Natural killer cell (primary cell): ENCODE measurements at places on chromosomes 4 and X.

DNA sequence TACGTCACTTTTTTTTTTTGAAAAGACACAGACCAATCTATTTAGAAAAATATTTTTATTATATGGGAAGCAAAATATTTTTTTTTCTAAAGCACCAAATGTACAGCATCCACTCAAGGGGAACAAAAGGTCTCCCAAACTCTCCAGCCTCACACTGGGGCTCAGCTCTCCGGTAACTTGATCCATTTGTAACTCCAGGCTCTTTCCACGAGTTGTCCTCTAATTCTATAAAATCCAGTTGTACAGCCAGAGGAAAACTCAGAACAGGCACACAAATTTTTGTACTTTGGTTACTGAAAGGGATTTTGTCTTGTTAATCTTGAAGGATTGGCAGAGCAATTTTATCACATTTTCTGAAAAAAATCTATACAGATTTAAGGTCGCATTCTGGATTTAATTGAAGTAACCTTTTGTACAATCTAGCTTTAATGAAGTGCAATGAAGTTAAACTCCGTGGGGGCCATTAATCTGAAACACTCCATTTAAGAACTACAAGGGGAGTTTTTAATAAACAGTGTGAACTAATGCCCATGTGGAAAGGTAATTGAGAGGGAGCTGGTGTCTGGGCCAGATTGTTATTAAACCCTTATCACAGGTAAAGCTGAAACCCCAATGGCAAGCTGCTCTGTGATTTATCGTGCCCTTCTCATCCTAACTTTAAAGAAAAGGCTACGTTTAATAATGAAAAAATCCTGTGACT is 161.2 kb upstream of the FRG1 start:
- H3K4me1 ChIP-seq = no peaks in the 10 kb centered on the region
- no peak for DNase-seq
- H3K27ac ChIP-seq = no peak overlapping the region
- H3K36me3 ChIP-seq = no peaks in the 10 kb centered on the region

DNA sequence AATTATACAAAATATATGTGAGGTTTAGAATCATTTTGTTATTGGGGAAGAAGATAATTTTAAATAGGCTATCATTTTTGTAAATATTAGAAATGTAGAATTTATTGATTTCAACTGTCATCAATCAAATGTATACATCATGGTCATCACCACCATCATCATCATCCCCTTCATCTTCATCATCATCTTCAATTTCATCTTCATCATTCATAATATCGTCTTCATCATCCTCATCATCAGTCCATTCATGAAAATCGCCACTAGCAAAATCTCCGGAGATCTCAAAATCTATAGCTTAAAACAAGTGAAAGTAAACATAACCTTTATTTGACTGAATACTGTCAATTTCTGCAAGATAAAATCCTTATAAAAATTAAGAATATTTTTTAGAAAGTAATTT is 499.5 kb downstream of the SPOCK3 start:
- no peaks in the 10 kb centered on the region for H3K4me1 ChIP-seq
- DNase-seq = no peak
- no peaks in the 10 kb centered on the region for H3K36me3 ChIP-seq

DNA sequence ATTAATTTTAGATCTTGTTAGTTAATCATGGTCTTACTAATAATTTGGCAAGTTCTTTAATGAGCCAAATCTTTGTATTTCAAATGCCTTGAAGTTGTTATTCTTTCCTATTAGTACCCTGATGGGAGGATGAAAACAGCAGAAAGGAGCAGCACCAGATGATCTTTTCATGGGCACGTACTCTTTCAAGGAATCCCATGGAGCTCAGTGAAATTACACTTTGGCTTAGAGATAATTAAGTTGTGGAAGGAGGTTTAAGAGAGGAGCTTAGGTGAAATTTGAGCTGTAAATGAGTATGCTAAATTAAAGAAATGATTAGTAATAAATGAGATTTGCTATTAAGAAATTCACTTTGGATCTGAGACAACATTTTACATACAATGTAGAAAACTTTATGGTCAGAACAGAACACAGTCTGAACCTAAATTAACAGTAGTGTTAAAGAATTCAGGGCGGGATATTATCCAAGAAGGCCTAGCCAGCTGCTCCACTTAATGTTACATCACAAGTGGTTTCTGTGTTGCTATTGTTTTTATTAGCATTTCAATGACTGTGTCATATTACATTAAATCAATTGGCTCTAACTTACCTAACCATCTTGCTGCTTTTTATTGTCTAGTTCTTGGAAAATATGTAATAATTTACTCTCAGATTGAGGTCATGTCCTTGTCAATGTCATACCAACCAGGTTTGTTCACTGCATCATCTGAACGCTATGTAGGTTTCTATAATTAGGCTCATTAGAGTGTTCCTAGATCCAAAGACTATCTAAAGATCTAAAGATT is 3.9 kb downstream of the MTHFD2L start:
- no peak overlapping the region for H3K4me3 ChIP-seq
- DNase-seq = no peak
- H3K27me3 ChIP-seq = no peaks in the 10 kb centered on the region
- H3K4me1 ChIP-seq = peaks cover 8% of the 10 kb centered on the region

GRCh38 chr4:83870328-83870950 is 334.5 kb downstream of the GPAT3 start:
- H3K4me1 ChIP-seq = no peaks in the 10 kb centered on the region
- H3K36me3 ChIP-seq = no peaks in the 10 kb centered on the region
- H3K27me3 ChIP-seq = no peaks in the 10 kb centered on the region
- no peak overlapping the region for H3K27ac ChIP-seq

DNA sequence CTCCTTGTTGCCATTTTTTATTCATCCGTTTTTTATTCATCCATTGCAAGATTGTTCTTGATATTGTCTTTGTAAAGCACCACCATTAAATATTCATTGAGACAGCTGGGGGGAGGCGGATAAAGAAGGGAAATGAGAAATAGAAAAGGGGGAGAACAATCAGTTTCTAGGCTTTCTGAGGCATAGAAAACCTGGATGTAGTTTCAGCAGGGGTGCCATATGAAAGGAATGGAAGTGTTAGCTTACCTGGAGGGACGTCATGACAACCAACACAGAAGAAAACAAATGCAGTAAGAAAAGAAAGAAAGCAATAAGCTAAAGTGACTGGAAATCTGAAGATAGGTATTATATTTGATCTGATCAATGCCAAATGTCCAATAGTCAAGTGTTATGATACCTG is 276.1 kb downstream of the GASK1B start:
- H3K4me1 ChIP-seq = no peaks in the 10 kb centered on the region
- no peak overlapping the region for H3K4me3 ChIP-seq
- H3K27me3 ChIP-seq = no peaks in the 10 kb centered on the region
- H3K27ac ChIP-seq = no peak overlapping the region
- DNase-seq = no peak

DNA sequence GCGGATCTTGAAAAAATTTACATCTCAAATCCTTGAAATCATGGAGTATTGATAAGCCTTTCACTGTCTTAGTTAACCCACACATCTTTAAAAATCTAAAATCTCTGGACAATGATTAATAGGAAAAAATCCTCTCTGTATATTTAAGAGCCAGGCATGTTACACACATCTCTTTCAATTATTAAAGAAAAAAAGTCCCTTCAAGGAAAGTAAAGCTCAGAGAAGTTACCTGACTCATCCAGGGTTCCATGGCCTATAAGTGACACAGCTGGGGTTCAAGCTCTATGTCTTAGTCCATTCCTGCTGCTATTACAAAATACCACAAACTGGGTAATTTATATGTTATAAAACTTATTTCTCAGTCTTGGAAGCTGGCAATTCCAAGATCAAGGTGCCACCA is 14.2 kb upstream of the FGF16 start:
- no peaks in the 10 kb centered on the region for H3K27me3 ChIP-seq
- no peak overlapping the region for H3K27ac ChIP-seq
- no peaks in the 10 kb centered on the region for H3K36me3 ChIP-seq
- no peak overlapping the region for H3K4me3 ChIP-seq
- no peak for DNase-seq
- H3K4me1 ChIP-seq = no peaks in the 10 kb centered on the region

DNA sequence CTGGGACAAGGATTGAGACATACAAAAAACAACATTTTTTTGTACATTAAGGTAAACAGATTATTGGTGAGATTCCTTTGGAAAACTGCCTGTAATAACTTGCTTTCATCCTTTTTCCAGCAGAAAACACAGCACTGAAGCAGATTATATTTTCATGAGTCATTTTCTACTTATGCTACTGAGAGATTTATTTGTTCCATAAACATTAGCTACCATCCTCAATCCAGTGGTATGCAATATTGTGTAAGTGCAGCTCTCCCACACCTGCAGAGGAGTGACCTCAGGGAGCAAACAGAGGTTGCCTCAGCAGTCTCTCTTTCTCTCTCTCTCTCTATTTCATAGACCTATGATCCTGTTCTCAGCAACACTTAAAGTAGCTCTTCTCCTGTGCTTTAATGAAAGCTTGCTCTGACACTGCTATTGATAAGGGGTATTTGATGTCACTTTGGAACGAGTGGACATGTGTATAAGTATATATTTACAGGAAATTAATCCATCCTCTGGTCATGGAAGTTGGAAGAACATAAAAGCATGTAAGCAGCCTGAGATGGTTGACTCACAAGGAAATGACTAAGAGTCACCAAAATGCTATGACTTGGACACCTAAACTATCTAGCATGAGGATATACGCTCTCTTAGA is 163.7 kb upstream of the SPANXC start:
- no peaks in the 10 kb centered on the region for H3K36me3 ChIP-seq
- no peaks in the 10 kb centered on the region for H3K4me1 ChIP-seq
- no peaks in the 10 kb centered on the region for H3K27me3 ChIP-seq
- DNase-seq = no peak
- no peak overlapping the region for H3K27ac ChIP-seq

DNA sequence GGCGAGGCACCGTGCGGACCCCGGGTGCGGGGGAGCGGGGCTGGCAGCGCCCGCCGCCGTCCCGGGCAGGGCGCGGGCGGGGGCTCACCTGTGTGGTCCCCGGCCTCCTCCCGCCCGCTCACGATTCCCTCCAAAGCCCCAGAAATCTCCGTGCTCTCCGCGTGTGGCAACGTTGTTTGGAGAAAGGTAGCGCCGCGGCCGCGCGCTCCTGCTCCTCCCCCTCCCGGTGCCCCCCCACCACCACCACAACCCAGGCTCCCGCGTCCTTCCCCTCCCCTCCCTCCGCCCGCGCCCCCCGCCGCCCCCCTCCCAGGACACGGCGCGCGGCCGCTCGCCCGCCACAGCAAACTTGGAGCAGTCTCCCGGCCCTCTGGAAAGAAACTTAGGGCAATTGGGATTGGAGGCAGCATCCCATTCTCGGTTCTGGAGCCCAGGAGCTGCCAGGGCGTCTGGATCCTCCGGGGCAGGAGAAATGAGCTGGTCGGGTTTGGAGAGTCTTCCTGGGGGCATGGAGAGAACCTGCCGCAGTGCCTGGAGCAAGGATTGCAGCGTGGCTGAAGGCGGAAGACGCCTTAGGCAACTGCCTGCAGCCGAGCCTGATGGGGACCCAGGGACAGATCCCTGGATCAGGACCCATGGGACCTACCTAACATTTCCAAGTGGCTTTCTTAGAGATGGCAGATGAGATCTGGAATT is 855 bp downstream of the KLF3 start:
- DNase-seq = no peak
- H3K36me3 ChIP-seq = no peaks in the 10 kb centered on the region
- H3K27me3 ChIP-seq = no peaks in the 10 kb centered on the region
- peaks cover 40% of the 10 kb centered on the region for H3K4me1 ChIP-seq
- H3K27ac ChIP-seq = peak overlapping the region; percentile 93

- H3K4me1 ChIP-seq = no peaks in the 10 kb centered on the region
- no peak overlapping the region for H3K27ac ChIP-seq
- no peaks in the 10 kb centered on the region for H3K27me3 ChIP-seq
- H3K36me3 ChIP-seq = no peaks in the 10 kb centered on the region
Observed at GRCh38 chrX:39534949-39535348, 562.8 kb downstream of the BCOR start.

DNA sequence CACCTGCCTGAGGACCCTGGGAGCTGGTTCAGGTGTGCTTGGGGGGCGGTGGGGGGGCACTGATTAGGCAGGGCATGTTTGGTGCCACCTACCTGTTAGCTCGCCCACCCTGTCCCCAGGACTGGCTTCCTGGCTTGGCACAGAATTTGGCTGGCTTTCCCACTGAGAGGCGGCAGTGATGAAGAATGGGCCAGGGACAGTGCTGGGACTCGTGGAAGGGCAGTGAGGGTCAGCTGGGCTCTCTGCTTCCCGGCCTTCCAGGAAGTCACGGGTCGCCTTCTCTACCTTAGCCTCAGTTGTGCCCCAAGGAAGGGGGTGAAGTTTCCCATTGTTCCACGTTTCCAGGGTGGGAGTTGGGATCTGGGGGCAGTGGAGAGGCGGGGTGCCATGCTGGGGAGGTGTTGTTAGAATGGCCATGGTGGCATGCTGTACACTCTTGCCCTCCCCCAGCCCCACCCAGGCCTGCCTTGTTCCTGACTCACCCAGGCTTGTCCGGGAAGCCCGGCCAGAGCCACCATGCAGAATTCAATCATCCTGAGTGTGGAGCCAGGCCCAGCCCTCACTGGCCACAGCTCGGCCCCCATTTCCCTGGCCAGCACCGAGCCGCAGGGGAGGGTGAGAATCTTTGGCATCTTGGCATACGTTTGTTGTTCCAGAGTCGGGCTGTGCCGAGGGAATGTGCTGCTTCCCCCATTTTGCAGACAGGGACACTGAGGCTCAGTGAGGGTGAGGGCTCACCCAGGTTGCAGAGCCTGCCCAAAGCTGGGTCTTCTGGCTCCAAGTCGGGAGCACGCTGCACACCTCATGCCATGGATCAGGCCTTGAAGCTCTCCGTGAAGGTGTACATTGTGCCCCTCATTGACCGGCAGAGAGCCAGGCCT is 21.9 kb upstream of the GPR78 start:
- no peaks in the 10 kb centered on the region for H3K27me3 ChIP-seq
- H3K36me3 ChIP-seq = no peaks in the 10 kb centered on the region
- H3K4me3 ChIP-seq = no peak overlapping the region
